ENCODE measurements at places on chromosomes 3 and 15.
A peak's percentile ranks its signal among the peaks of the same experiment; 100 is the strongest.

- no peak for DNase-seq
These were observed 44.6 kb downstream of the THBS1 start for GRCh38 chr15:39625451-39625850.

- no peak for DNase-seq
These were observed 20.2 kb upstream of the PPM1L start for GRCh38 chr3:160735826-160736225.

DNA sequence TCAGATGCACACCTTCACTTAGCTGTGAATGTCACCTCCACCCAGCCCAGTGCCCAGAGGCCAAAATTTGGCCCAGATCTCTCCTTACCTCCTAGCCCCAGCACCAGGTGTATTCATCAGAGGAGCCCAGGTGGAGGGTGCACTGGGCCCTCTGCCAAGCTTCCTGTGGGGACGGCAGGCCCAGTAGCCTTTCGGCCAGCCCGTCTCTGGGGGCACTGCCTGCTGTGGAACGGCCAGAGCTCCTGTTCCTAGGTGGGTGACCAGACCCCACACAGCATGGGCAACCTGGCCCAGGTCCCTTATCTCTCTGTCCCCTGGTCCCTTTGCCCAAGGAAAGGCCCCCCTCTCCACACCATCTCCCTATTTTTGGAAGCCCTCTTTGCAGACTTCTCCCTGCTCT lies 67.8 kb downstream of the AAGAB start:
- peak; percentile 68 for DNase-seq

GRCh38 chr3:76969996-76970615 lies 69.8 kb upstream of the ROBO2 start:
- no peak for DNase-seq

DNA sequence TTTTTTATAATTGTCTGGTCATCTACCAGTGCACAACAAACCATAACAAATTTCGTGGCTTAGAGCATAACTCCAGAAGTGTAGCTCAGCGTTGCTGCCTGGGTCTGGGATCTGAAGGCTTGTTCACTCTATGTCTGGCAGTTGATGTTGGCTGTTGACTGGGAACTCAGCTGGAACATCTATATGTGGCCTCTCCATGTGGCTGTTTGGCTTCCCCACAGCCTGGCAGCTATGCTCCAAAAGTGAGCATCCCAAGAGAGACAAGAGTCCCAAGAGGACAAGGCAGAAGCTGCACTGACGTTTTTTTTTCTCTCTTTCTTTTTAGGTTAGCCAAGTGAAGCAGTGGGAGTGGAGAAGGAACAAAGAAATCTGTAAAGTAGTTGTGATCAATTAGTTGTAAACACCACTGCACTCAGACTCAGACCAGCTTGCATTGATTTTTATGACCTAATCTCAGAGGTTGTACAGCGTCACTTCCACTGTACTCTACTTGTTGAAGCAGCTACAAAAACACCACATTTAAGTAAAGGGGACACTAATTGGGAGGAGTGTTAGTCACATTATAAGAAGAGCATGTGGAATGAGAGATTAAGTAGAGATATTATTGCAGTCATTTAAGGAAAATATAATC lies 2.5 kb upstream of the GPR176 start:
- peak; percentile 88 for DNase-seq

DNA sequence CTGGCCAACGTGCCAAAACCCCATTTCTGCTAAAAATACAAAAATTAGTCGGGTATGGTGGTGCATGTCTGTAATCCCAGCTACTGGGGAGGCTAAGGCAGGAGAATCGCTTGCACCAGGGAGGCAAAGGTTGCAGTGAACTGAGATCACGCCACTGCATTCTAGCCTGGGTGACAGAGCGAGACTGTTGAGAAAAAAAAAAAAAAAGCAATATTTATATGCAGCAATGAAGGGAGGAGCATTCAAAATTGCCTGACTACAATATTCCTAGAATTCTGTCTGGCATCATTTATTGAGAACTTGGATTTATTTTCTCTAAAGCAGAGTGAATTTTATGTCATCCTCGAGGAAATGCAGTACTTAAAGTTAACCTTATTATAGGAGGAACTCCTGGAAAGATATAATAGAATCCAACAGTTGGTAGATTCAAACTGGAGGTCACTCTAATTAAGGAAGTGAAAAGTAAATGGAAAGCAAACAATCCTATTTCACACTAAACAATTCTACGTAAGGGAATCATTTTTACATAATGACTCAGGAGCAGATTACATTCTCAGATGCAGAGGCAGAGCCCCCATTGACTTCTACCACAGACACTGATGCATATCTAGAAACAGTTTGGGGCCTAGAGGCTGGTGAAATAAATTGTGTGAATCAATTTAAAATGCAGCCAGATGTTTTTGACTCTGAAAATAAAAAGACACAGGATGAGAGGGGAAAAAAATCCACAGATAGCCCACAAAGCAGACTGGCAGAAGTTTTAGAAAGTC lies 82.1 kb upstream of the FHIT start:
- no peak for DNase-seq

GRCh38 chr3:165875644-165876043 lies 38.4 kb upstream of the BCHE start:
- DNase-seq: no peak

GRCh38 chr3:20604659-20605058 lies 418.7 kb upstream of the SGO1 start:
- DNase-seq: no peak

GRCh38 chr3:7371693-7372572 lies 511.0 kb downstream of the GRM7 start:
- DNase-seq: no peak

GRCh38 chr3:89628856-89629670 lies 521.6 kb downstream of the EPHA3 start:
- DNase-seq: no peak

DNA sequence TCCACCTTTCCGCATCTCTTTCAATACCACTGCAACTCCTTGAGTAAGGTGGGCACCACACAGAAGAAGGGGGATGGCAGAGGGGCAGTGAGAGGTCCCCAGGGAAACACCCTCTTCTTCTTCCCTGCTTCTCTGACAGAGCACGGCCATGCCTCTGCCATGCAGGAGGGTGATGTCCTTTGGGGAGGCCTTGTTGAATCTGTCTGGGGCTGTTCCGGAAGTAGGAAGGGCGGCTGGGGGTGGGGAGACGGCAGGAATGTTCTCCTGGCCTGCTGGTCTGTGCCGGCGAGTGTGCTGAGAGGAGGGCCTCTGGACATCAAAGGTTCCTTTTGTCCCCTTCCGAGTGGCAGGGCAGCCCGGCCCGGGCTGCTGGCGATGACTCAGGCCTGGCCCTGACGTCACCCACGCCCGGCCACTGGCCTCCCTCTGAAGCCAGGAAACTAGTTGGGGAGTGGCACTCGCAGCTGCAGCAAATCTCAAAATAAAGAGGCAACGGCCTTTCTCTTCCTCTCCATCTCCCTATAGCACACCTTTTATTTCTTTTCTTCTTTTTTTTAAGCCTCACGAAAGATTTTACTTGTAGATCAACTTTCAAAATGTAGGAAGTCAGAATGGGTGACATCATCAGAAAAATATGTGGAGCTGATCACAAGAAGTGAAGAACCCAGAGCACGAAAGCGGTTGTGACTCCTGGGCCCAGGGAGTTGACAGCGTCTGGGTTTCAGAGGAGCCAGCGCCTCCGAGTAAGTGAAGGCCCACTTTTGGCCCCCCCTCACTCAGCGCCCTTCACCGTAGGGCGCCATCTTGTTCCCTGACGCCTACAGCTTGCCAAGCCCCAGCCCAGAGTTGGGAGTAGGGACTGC lies at the start of gene ZBTB38:
TSS of gene ZBTB38 (plus strand) at position 443 of the 863 bp plus-strand sequence. CDS start 73,885 bp downstream, outside the sequence.
- peak; percentile 83 for DNase-seq
